ENCODE measurements at places on chromosomes 3 and 15. TPM values are rescaled to one million over a fixed set of nuclear protein-coding genes. Genes with fewer than 3 reads are reported as not detected.

The WWTR1 gene
- 24.1 TPM for total RNA-seq

The CATSPER2 gene
- total RNA-seq, result 2.1 TPM

The BTBD1 gene
- total RNA-seq, result 119 TPM

The ZBTB47 gene
- total RNA-seq, result 24.0 TPM

The SST gene
- total RNA-seq, result not detected

The ZXDC gene
- 24.1 TPM for total RNA-seq

The SCAANT1 gene
- not detected for total RNA-seq

The ITPKA gene
- total RNA-seq, result 18.1 TPM

The GOLGA8S gene
- total RNA-seq, result under 0.01 TPM

The BCHE gene
- 13.4 TPM for total RNA-seq

The MOBP gene
- under 0.01 TPM for total RNA-seq

The EFCAB12 gene
- under 0.01 TPM for total RNA-seq

The SUCNR1 gene
- total RNA-seq, result not detected
